ENCODE measurements at places on chromosomes 3 and 15.

DNA sequence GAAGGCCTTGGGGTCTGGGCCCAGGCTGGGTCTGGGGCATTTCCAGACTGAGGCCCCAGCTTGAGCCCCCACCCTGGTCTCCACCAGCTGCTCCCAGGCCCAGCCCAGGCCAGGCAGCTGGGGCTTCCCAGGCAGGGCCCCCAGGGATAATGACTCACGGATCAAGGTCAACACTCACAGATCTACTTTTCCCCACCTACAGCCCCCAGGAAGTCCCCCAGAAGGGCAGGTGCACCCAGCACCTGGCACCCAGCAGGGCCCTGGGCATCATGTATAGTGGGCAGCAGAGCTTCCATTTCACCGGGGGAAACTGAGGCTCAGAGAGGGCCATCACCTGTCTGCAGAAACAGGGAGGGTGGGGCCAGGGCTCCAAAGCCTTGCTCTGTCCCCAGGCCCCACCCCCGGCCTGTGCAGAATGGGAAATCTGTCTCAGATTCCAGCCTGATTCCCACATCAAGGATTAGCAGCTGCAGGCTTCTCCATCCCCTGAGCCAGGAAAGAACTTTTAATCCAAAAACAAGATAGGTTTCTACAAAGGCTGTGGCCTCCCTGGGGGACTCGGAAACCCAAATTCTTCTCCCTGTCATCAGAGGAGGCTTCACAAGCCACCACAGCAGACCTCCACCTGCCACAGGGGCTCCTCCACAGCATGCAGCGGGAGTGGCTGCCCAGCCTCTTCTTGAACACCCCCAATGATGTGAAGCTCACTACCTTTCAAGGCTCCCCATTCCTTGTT is 49.8 kb downstream of the IQSEC1 start:
- no peak for DNase-seq

DNA sequence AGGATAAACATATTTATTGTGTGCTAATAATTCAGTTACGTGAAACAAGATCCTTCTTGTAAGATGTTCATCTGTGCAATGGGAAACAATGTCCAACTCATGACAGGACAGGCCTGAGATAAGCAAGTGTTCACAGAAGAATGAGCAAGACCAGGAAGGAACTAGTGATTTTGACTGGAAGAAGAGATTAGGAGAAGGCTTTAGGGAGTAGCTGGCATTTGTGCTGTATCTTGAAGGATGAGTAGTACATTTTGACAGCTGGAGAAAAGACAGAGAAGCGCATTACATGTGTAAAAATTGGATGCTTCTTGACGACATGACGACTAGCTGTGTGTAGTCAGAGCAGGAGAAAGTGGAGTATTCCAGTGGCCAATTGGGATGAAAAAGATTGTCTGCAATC is 48.4 kb downstream of the GBE1 start:
- no peak for DNase-seq

- no peak for DNase-seq
Measured at GRCh38 chr15:77032052-77032646, 37.2 kb downstream of the PSTPIP1 start.

- no peak for DNase-seq
Measured at GRCh38 chr3:34948517-34948916, 690.8 kb upstream of the ARPP21 start.

- no peak for DNase-seq
Measured at GRCh38 chr3:158352551-158352950, 218.4 kb upstream of the MLF1 start.

DNA sequence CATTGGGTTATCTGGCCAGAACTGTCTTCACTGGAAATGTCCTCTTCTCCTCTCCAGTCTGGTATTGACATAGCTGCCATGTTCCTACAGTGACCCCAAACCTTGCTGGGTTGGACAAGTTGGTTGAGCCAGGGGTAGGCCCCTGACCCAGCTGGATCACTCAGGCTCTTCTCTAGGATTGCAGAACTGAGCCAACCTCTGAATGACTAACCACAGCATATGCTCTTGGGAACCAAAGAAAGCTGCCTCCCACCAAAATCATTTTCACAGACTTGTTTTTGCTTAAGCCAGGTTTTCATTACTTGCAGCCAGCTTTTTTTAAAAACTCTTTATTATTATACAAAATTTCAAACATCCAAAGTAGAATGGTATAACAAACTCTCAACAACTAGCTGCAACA is 41.4 kb downstream of the FSIP1 start:
- no peak for DNase-seq

GRCh38 chr3:122515020-122515468 is 305 bp upstream of the KPNA1 start:
- no peak for DNase-seq

DNA sequence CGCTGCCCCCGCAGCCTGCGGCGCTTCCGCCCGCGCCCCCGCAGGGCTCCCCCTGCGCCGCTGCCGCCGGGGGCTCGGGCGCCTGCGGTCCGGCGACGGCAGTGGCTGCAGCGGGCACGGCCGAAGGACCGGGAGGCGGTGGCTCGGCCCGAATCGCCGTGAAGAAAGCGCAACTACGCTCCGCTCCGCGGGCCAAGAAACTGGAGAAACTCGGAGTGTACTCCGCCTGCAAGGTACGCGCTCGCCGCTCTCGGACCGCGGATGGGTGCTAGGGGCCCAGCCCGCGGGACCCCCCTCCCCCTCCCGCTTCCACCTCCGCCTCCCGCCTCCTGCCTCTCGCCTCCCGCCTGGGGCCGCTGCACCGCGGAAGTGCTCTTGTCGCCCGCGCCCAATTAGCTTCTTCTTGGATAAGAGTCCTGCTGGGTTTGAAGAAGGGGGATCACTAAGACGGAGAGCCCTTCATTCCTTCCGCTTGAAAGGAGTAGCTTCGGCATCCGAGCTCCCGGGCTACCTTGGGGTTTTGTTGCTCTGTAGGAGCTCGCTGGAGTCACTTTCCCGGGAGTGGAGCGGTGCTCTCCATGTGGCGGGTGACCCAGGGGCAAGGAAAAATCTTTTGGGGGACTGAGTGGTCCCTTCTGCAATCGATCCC is 426 bp downstream of the KAT2B start:
- DNase-seq = peak; percentile 49

GRCh38 chr15:39629906-39630305 is 49.0 kb downstream of the THBS1 start:
- DNase-seq = no peak

- DNase-seq = no peak
Measured at GRCh38 chr3:62835554-62836236, 39.5 kb downstream of the CADPS start.

DNA sequence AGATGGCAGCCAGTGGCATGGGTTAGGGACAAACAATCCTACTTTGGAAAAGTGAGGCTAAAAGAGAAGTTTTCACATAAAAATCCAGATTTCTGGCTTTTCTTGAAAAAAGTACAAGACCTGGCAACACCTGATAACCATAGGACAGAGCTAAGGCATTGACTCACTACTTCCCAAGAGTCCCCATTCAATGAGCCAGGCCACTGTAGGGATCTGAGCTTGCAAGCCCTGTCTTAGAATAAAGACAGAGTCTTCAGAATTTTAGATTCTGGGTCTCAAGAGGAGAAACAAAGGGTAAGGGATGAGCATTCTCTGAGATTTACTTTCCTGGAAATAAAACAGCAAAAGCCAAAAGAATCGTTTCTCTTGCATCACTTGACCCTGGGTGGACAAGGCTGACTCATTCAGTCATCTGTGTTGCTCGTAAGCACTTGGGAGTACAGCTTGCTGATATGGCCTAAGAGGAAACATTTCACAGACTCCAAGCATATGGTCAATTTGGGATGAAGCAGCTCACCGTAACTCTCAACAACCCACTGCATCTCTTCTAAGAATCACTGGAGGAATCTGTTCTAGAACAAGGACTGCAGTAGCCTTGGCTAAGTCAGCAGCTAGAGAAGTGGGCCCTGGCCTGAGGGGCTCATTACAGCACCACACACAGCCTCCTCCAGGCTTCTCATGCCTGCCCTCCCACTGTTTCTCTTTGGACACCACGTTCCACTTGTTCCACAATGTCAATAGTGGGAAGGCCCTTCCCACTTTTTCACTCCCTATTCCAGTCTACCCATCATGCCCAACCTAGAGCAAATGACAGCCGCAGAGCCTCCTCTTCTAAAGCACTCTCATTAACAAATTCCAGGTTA is 86.2 kb downstream of the RFTN1 start:
- DNase-seq = no peak

- DNase-seq = no peak
Measured at GRCh38 chr3:11735638-11736037, 91.9 kb upstream of the VGLL4 start.

Measured in activated CD8-positive, alpha-beta memory T cell treated with anti-CD3 and anti-CD28 coated beads for 1 hour (primary cell).